ENCODE measurements at places on chromosomes 5 and 9.

- no peaks in the 10 kb centered on the region for H3K36me3 ChIP-seq
- no peaks in the 10 kb centered on the region for H3K27me3 ChIP-seq
- DNase-seq, result peak; percentile 97
- no peak overlapping the region for H3K27ac ChIP-seq
- H3K4me3 ChIP-seq, result no peak overlapping the region
These were observed 22.5 kb downstream of the NEK6 start for GRCh38 chr9:124280176-124280691.

GRCh38 chr5:89570557-89570956 lies 687.6 kb upstream of the MEF2C start:
- no peak for DNase-seq
- H3K4me1 ChIP-seq, result no peaks in the 10 kb centered on the region
- no peak overlapping the region for H3K4me3 ChIP-seq
- no peaks in the 10 kb centered on the region for H3K36me3 ChIP-seq
- H3K27ac ChIP-seq, result no peak overlapping the region

DNA sequence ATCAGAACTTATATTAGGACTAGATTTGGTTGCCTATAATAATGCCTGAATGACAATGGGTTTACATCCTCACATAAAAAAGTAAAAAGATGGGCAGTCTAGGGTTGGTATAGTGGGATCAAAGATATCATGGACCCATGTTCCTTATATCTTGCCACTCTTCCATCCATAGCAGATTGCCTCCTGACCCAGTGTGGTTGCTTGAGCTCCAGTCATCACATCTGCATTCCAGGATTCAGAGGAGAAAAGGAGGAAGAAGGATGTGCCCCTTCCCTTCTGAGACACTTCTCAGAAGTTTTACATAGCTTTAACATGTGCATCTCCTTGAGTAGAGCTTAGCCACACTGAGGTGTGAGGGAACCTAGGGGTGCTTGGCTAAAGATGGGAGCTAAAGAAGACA lies 22.9 kb downstream of the RALGPS1 start:
- no peaks in the 10 kb centered on the region for H3K4me1 ChIP-seq
- H3K36me3 ChIP-seq, result no peaks in the 10 kb centered on the region

- DNase-seq, result no peak
- H3K36me3 ChIP-seq, result no peaks in the 10 kb centered on the region
- no peaks in the 10 kb centered on the region for H3K27me3 ChIP-seq
- no peak overlapping the region for H3K4me3 ChIP-seq
- no peaks in the 10 kb centered on the region for H3K4me1 ChIP-seq
These were observed 13.6 kb upstream of the ADAMTS12 start for GRCh38 chr5:33905381-33905780.

DNA sequence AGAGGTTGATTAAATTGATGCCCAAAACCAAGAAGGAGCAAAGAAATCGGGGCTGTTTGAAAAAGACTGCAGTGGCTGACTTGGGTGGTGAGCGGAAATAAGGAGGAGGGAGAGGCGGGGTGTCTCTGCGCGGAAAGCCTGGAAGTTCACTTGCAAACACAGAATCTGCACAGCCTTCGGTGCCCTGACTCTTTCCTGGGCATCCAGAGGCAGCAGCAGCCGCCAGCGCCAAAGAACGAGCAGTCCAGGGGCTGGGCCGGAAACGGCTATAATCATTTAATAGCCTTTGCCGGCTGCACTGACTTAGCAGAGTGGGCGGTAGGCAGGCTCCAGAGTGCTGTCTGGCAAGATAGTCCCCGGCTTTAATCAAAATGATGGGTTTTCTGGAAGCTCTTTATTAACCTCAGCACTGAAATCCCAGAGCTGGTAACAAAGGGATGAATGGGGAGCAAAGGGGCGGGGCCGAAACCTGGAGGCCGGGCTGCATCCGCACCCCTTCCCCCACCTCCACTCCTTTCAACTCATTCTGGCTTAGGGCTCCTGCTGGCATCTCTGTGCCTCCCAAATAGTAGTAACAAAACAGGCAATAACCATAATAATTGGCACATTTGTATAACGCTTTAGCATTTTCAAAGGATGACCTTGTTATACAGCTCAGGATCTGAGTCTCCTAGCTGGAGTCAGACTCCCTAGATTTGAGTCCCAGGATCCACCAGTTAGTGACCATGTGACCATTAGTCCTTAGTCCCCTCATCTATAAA lies 35.7 kb downstream of the PCDHAC2 start:
- no peaks in the 10 kb centered on the region for H3K36me3 ChIP-seq
- H3K27me3 ChIP-seq, result no peaks in the 10 kb centered on the region
- no peak overlapping the region for H3K27ac ChIP-seq
- H3K4me3 ChIP-seq, result no peak overlapping the region

GRCh38 chr5:179239256-179240135 lies 105.8 kb downstream of the ADAMTS2 start:
- no peaks in the 10 kb centered on the region for H3K36me3 ChIP-seq
- no peaks in the 10 kb centered on the region for H3K27me3 ChIP-seq
- no peak overlapping the region for H3K27ac ChIP-seq
- no peak for DNase-seq
- no peak overlapping the region for H3K4me3 ChIP-seq

- no peak overlapping the region for H3K4me3 ChIP-seq
- H3K27ac ChIP-seq, result no peak overlapping the region
- H3K36me3 ChIP-seq, result no peaks in the 10 kb centered on the region
- H3K4me1 ChIP-seq, result no peaks in the 10 kb centered on the region
- no peaks in the 10 kb centered on the region for H3K27me3 ChIP-seq
These were observed 23.8 kb upstream of the ZNF622 start for GRCh38 chr5:16489322-16489791.
